ENCODE measurements at places on chromosomes 7 and 10.

GRCh38 chr10:91642831-91643692, 10.2 kb upstream of the PPP1R3C start:
- no peak for DNase-seq

DNA sequence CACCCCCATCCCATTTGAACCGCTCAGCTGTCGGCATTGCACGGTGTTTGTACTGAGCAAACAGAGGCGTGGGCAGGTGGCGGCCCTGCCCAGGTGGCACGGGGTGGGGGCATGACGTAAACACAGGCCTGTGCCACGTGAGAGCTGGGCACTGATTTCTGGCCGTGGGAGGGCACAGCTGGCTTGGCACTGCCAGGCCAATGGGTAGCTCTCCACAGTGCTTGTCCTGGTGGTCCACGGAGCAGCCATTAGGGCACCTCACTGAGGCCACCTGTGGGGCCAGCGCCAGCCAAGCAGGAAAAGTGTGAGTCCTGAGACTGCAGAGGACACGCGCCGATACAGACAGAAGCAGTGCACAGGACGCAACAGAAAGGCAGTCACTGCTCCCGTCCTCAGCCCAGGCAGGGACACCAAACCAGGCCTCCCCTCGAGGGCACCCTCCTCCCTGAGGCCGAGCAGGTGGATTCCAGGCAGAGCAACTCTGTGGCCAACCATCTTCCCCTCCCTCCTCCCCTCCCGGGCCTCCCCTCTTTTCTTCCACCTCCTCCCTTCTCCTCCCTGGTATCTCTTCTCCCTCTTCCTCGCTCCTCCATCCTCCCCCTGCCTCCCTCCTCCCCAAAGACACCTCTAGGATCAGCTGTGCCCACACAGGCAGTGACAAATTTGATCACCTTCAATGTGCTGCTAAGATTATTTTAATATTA, 258.7 kb downstream of the ELFN1 start:
- DNase-seq = no peak

DNA sequence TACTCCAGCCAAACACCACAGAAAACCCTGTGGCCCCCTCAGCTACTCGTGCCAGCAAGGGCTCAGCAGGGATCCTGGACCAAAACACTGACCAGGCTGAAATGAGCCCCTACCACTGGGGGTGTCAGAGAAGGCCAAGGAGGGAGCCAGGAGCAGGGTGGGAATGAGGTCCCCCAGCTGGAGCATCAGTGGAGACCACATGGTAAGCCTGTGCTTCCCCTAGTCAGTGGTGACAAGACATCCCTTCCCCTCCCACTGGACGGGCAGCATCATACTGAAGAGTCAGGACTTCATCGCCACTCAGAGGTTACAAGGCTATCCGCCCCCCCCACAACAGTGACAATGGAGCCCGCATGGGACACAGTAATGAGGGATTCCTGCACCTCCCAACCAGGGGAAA, 99.6 kb downstream of the LHPP start:
- no peak for DNase-seq

- DNase-seq = no peak
These were observed 223.4 kb downstream of the SEC23IP start for GRCh38 chr10:120115959-120116358.

- DNase-seq = peak; percentile 41
These were observed 2.1 kb downstream of the TRDMT1 start for GRCh38 chr10:17199351-17199804.

DNA sequence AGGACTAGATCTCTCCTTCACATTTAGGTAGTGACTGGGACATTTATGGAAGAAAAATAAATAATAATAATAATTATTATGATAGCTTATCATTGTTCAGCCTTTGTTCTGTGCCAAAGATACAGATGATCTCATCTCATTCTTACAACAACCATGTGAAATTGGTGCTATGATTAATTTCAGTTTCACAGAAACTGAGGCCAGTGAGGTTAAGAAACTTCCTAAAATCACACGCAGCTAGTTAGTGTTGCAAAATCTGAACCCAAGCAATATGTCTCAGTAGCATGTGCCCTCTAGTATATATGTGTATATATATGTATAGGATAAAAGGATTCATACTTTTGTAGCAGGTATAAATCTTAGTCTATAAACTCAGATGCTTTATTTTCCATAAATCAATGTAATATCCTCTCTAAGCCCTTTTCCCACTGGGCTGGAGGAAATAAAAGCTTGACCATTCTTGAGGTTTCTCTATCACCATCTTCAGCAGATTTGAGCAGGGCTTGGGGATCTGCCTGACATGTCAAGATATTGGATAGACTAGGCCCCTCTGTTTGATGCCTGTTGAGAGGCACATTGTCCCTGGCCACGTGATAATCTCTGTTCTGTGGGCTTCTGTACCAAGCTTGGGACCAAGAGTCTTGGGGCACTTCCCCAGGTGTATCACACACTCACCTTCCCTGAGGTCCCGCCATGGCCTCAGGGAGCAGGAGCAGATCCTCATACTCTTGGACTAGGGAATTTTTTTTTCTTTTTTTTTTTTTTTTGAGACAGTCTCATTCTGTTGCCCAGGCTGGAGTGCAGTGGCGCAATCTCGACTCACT, 172.6 kb upstream of the NRP1 start:
- DNase-seq = no peak

- no peak for DNase-seq
These were observed 16.1 kb downstream of the NUDT13 start for GRCh38 chr10:73126343-73126742.

DNA sequence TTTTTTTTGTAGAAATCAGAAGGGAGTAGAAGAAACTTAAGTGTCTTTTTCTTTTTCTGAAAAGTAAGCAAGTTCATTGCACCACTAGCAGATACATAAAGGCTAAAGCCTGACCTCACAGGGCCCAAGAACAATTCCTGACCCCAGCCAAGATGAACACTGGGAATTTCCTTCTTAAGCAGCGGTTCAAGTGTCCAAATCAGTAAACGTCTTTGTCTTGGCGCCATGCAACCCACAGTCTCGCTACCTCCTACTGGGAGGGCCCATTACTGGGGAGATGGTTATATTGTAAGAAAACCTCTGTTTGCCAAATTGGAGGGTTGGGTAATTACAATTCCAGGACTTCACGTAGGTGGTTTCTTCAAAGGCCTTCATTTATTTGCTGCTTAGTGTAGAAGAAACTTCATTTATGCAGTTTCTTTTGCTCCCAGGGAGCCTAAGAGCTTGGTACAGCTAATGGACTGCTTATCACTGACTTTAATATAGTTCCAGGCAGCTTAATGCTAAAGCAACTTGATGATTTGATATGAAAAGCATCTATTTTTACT, 58.3 kb upstream of the ADRB1 start:
- DNase-seq = no peak
